RWPE1 (cell line): ENCODE measurements at places on chromosomes 1 and 21.

- no peak for DNase-seq
Observed at GRCh38 chr1:183926983-183927382, 110.5 kb downstream of the COLGALT2 start.

- DNase-seq: no peak
Observed at GRCh38 chr1:34378968-34379856, 202.5 kb downstream of the C1orf94 start.

- DNase-seq: no peak
Observed at GRCh38 chr1:206893380-206893779, 3.9 kb upstream of the IL24 start.

DNA sequence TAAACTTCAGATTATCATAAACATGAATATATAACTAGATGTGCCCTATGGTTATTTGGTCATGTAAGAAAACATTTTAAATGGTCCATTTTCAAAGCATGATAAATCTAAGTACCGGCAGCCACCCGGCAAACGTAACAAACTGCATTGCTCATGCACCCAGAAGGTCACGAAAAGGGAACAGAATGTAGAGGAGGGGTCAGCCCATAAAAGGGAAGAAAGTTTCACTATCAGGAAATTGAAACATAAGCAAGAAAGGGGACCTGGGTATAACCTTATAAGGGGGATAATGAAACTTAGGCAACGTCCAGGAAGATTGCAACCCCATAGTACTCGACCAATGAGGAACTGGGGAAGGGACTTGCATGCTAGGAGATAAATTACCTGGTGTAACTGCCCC lies 421.2 kb upstream of the ZRANB2 start:
- DNase-seq: no peak

DNA sequence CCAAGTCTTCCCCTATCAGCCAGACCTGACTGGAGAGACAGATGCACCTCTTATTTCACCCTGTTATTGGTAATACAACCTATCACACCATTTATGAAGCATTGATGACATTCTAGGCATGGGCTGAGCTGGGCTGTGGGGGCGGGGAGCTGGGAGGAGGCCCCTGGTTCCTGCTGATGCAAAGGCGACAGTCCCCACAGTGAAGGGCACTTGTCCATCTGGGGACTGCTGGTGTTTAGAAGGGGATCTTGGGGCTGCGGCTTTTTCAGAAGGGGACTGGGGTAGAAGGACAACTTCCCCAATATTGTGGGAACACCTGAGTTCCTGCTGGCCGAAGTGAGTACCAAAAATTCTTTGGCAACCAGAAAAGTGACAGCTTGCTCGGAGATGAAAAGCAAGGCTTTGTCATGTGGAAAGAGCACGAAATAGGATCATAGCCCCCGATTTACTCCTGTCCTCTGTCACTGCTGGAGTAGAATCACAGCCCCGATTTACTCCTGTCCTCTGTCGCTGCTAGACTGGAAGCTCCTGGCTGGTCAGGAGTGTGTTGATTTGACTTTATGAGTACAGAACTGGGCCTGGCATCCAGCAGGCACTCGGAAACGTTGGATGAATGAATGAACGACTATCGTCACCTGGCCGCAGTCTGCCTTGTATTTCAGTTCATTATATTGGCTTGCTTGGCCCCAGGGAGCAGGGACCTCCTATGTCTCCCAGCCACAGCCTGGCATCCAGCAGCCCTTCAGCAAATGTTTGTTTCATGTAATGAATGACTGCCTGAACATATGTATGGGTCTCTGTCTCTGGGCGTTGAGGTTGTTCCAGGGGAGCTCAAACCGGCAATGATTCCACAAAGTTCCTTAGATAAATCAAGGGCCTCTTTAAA lies 16.5 kb upstream of the ETV3L start:
- no peak for DNase-seq

DNA sequence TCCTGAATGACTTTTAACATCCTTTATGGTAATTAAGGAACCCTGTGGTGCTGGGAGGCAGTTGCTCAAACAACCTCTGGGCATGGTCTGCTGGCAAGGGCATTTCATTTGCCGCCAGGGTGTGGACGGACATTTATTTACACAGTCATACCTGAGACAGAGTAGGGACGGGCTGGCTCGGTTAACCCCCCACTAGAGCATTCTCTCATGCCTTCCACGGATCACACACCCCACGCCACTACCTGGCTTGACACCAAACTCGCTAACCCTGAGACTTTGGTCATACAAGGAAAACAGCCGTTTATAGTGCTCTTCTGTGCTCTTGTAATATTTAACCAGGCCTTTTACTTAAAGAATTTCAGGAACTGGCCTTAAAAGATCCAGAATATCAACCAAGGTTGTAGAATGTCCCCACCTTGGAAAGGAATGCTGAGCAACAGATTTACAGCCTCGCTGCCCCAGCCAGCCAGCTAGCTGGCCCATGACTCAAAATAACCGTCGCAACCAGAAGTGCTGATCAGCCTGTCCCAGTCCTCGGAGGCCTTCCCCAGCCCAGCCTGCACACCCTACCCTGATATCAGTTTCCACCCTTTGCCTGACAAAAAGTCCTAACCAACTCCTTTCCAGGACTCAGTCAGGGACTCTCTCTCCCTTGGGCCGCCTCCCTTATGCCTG lies 6.5 kb upstream of the PDXK start:
- DNase-seq: peak; percentile 88

DNA sequence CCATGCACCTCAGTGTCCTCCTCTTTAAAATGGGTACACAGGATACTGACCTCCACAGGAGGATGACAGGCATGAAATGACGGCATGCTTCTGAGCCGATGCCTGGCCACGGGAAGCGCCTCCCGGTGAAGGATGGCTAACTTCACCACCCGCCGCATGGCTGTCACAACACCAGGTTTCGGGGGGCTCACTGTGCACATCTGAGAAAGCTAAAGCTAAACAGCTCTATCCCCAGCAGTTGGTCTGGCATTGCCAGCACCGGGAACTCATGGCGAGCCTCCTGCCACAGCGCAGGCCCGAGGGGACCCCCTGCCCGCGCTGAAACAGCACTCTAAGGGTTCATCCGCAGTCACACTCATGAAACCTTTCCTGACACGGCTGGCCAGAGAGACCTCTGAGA lies 16.0 kb downstream of the NPHP4 start:
- no peak for DNase-seq

DNA sequence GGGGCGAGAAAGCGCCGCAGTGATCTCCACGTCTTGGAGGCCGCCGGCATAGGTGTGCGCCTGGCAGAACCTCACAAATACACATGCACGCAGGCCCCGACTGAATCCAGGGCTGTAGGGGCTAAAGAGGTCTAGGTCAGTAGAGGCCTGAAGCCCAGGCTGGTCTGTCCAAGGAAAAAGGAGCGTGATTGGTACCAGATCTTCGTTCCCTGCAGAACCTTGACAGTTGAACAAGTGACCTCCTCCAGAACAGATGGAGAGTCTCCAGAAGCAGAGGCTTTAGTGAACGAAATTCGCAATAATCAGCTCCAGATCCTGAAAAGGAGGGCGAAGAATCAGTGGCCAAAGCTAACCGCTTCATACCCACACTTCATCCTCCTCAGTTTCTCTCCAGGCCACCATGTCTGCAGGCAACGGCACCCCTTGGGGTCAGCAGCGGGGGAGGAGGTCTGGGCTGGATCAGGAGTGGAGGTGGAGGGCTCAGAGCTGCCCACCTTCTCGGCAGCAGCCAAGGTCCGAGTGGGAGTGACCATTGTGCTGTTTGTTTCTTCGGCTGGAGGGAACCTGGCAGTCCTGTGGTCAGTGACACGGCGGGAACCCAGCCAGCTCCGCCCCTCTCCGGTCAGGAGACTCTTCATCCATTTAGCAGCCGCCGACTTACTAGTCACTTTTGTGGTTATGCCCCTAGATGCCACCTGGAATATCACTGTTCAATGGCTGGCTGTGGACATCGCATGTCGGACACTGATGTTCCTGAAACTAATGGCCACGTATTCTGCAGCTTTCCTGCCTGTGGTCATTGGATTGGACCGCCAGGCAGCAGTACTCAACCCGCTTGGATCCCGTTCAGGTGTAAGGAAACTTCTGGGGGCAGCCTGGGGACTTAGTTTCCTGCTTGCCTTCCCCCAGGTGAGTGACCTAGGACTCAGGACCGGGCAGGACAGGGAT lies 749 bp upstream of the PEX11B start:
- DNase-seq: peak; percentile 39

GRCh38 chr1:56578138-56578962 lies 1.0 kb downstream of the PLPP3 start:
- DNase-seq: peak; percentile 48

- DNase-seq: no peak
Observed at GRCh38 chr1:235767795-235768194, 98.9 kb downstream of the LYST start.

DNA sequence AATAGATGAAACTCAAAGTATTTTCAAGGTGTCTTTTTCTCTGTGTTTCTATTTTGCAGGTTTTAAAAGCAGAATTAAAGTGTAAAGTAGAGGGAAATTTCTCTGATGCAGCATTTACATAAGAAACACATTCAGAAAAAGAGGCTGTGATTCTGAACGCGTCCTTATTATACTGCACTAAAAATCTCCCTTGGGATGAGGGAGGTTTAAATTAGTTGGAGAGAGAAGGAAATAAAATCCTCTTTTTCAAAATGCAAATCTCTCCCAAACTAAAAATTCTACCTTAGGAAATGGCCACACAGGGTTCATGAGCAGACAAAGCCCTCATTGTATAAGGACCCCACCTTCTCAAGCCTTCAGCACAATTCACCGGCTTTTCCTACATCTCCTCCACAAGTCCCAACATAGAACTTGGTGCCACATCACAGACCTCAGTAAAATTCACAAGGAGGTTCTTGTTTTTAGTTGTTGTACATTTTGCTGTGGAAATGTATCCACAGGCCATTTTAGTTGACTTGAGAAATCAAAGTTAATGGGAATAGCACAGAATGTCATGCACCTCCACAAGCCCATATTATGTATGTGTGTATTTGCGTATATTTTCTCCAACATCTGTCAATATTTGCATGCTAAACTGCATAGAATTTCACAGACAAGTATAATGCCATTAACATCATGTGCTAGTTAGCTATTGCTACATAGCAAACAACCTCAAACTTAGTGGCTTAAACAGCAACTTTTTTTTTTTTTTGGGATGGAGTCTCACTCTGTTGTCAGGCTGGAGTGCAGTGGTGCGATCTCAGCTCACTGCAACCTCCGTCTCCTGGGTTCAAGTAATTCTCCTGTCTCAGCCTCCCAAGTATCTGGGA lies 59.8 kb downstream of the MAB21L3 start:
- no peak for DNase-seq

DNA sequence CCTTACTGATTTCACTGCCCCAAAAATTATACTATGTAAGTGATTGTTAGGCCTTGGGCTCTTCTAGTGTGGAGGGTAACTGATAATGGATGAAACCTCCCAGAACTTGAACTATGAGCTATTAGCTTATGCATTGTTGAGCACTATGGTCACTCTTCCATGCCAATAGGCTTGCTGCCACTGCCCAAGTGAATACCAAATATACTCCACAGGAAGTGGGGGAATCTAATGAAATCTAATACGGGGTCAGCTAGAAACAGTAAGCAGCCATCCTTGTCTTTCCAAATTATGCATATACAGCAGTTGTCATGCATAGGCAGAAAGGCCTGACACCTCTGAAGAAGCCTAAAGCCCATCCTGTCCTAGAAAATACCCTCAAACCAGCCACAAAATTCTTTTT lies 198.7 kb upstream of the PTBP2 start:
- no peak for DNase-seq

- no peak for DNase-seq
Observed at GRCh38 chr1:173485401-173485800, 8.3 kb downstream of the PRDX6 start.

- no peak for DNase-seq
Observed at GRCh38 chr1:217982331-217983050, 302.6 kb upstream of the RRP15 start.

GRCh38 chr1:244854865-244855578 lies 9.3 kb downstream of the HNRNPU start:
- no peak for DNase-seq

GRCh38 chr1:111615870-111616715 lies 3.5 kb upstream of the RAP1A start:
- no peak for DNase-seq

GRCh38 chr21:44890338-44890931 lies 16.9 kb upstream of the PTTG1IP start:
- DNase-seq: no peak

DNA sequence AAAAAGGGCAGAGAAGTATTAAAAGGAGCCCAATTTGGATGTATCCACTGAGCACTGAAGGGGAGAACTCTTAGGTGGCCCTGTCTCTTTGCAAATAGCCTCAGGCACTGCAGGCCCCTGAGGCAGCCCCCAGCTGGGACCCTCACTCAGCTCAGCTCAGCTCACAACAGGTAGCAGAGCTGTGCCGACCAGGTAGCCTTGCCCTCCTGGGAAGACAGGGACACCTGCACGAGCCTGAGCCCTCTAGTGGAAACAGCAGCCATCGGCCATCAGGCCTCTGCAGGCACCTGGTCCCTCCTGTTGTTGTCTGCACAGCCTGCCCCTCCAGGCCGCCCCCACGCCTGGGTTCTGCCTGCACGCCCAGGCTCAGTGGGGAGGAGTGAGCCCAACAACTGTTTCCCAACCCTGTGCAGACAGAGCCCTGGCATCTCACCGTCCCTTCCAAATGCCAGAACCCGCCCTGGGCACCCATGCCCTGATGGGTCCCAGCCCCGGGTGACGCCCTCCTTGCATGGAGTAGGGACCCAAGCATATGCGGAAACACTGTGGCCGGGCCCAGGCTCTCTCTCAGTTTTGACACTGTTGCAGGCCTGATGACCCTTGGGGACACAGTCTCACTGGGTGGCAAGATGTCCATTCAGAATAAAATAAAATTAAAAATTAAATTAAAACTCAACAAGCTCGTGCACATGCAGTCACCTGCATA lies 60.0 kb upstream of the AJAP1 start:
- DNase-seq: peak; percentile 15

GRCh38 chr1:245615001-245615400 lies 460.2 kb downstream of the KIF26B start:
- DNase-seq: no peak

GRCh38 chr1:157270705-157271274 lies 132.6 kb upstream of the ETV3 start:
- DNase-seq: no peak
